ENCODE measurements at places on chromosomes 4 and X.

GRCh38 chrX:30615229-30615628 lies 37.7 kb upstream of the TASL start:
- DNase-seq: no peak

DNA sequence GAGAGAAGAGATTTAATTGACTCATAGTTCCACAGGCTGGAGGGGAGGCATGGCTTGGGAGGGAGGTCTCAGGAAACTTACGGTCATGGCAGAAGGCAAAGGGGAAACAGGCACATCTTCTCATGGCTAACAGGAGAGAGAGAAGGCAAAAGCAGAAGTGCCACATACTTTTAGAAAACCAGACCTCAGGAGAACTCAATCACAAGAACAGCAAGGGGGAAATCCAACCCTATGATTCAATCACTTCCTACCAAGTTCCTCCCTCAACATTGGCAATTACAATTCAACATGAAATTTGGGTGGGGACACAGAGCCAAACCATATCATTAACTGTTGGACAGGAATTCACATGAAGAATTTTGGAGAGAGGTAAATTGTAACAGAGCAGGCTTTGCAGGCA lies 485.3 kb upstream of the PITX2 start:
- DNase-seq: no peak

GRCh38 chr4:147994076-147994475 lies 262.2 kb downstream of the ARHGAP10 start:
- no peak for DNase-seq

GRCh38 chr4:7418131-7418943 lies 16.4 kb downstream of the PSAPL1 start:
- DNase-seq: no peak

DNA sequence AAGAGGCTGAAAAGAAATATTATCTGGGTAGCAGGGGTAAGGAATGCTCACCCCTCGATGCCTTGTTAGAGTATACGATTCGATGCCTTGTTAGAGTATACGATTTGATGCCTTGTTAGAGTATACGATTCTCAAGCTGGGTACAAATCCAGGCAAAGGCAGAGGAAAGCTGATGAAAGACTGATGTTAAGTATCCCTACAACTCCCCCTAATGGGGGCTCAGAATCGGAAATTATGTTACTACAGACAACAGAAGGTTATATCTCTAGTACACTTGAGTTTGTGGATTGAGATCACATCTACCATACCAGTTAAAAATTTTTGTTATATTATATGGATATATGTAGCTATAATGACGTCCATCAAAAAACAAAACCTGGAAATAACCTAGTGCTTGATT lies 4.8 kb downstream of the LRRC66 start:
- DNase-seq: no peak

- DNase-seq: no peak
These were observed 131.2 kb downstream of the HTR2C start for GRCh38 chrX:114715096-114715495.

- DNase-seq: no peak
These were observed 154.3 kb downstream of the CFAP299 start for GRCh38 chr4:80489798-80490197.

DNA sequence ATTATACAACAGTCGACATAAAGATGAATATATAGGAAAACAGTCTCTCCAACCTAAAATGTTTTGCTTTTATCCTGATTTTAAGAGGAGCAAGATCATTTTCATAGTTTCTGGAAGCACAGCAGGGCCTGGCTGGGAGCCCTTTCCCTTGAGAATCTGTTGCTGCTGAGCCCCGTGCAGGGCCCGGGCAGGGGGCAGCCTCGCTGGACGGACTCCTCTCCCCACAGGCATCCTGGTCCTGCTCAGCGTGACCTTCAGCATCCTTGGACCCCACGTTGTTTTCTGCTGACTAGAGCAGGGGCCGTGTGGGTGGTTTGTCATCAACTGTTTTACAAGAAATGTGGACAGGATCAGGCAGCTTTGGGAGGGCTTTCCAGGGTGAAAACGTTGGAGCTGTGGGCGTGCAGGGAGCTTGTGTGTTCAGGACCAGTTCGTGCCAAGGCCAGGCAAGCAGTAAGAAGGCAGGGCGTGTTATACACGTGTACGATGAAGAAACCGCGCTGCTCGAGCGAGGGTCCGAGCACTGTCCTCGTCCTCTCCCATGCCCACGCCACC lies 25.0 kb downstream of the CPZ start:
- no peak for DNase-seq

DNA sequence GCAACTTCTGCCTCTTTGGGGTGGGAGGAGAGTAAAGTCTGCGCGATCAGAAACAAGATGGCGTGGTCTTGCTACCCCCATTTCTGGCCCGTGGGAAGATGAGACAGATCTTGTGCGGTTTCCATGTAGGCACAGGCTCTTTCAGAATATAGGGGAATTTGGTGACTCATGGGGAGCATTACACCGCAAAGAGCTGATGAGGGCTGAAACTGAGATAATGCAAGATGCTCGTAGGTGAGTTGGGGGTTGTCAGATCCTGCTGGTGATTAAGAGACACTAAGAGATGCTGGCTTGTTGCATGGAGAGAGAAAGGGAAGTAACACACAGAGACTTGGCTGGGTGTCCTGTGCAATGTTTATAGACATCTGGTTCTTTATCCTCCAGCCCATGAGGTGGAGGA lies 1.5 kb downstream of the EVC start:
- DNase-seq: no peak

GRCh38 chr4:139145552-139145932 lies 31.5 kb downstream of the ELF2 start:
- DNase-seq: no peak

DNA sequence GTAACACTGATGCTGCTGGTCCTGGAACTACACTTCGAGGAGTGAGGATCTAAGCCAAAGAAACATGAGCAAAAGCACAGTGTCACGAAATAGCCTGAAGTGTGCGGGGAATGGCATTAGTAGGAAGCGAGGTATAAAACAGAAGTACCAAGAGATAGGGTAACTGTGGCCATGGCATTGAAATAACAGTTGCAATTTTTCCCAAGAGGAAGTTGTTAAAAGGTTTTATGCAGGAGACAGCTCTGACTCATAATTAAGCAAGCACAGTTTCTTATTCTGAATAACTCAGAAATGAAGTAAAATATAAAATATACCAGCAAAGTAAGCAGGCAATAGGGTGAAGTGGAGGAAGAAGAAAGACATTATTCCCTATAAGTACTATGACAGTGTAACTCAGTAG lies 90.3 kb upstream of the TMEM150C start:
- DNase-seq: no peak

DNA sequence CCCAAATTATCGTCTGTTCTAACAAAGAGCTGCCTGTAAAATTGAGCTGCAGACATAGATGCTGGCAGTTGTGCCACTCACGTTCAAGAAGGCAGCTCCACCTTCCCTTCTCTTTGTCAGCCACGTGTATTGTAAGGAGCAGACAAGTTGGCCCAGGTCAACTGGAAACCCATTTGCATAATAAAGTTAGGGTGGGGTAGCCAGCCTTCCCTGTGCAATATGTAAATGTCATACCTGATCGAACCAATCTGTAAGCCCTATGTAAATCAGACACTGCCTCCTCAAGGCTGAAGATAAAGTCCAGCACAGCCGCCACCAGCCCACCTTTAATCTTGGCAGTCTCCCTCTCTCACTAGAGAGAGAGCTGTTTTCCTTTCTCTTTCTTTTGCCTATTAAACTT lies 117.2 kb downstream of the TMEM144 start:
- no peak for DNase-seq

DNA sequence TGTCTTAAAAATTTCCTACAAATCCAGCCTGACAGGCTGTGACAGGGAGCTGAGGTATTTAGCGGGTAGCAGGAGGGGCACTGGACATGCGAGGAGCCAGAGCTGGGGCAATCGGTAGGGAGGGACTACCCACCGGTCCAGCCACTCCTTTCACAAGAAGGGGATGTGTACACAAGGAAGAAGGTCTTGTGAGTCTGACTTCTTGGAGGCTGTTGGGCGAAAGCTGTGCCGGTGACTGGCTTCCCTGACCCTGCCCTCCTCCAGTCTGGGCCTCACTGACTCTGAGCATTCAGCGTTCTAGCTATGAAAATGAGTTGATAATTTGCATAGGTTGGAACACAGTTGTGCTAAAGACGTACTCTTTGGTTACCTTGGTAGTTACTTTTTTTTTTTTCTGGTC lies 12.7 kb upstream of the CXCL8 start:
- no peak for DNase-seq

DNA sequence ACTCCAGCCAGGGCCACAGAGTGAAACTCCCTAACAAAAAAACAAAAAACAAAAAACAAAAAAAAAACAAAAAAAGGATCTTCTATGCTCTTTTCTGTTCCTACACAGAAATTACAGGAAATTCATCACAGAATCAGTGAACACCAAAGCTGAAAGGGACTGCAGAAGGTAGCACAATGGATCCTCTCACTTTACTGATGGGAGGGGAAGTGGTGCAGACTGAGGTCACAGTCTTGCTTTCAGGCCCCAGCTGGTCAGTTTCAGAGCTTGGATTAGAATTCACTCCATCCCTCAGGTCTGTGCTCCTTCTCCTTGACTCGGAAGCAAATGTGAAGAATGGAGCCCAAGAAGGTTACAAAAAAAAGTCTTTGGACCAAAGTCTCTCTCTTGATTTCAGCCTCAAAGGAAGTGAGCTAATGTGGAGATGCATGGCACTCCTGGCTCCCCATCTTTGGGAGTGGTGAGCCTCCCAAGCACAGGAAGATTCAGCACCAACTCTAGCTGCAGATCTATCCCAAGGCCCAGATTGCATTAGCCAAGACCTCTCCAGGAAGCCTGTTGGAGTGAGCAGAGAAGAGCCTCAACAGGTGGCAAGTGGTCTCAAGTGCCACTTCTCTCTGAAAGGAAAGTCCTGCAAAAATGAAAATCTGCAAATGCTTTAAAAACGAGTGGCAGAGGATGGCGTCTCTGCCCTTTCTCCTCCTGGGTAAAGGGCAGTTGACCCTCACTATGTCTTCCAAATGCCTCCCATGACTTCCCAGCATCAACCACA lies 176.0 kb downstream of the MAML3 start:
- DNase-seq: no peak

DNA sequence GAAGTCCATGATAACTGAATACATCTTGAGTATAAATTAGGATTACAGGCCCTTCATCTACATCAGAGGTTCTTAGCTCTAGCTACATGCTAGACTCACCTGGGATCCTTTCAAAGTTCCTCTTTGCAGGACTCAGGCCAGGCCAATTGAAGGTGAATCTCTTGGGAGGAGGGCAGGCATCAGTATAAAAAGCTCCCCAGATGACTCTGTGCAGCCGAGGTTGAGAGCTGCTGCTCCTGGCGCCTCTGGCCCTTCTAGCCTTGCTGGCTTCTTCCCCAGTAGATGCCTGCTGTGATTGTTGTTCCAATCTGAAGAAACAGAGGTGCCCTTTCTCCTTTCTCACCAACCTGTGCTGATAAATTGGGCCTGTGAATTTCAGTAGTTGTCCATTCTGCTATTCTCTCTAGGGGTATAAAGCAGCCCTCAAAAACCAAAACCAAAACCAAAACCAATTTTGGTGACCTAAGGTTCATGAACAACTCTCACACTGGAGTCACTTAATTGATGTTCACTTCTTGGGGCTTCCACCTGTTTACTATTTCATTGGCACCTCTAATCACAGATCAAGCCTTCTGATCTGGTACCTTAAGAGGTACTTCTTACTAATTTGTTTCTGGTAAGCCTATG lies 78.7 kb downstream of the SUPT20HL2 start:
- no peak for DNase-seq

DNA sequence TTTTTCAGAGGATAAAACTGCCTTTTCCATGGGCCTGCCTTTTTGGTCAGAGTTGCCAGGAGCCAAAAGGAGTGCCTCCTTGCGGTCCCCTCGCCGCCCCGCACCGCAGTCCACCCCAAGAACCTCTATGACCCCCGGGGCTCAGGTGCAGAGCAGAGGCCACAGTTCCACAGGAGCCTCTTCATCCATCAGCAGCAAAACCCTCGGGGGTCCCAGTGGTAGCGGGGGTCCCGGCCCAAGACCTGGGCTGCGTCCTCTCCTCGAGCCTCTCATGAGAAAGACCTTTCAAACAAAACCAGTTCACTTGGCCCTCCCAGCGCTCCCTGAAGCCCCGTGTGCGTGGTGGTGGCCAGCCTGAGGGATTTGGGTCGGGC lies 16.8 kb downstream of the ZFYVE28 start:
- no peak for DNase-seq

- no peak for DNase-seq
These were observed 595.6 kb downstream of the TRAM1L1 start for GRCh38 chr4:116489739-116490138.

DNA sequence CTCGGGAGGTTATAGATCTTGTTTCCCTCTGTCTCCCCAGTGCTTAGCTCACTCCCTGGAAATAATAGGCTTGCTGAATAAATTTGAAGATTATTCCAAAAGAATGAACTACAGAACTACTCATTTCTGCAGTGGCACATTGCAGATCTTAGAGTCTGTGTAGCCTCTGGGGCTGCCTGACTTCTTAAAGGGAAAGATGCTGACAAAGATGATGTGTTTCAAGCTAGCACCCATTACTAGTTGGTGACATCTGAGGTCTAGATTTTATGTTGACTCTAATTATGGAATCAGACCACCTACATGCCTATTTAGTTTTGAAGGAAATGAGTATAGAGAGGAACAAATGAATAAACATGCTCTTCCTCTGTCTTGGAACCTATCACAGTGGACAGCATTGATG lies 123.7 kb upstream of the KCNIP4 start:
- no peak for DNase-seq

GRCh38 chrX:107730298-107730655 lies 45.3 kb downstream of the TSC22D3 start:
- DNase-seq: no peak

- no peak for DNase-seq
These were observed 181.3 kb downstream of the NWD2 start for GRCh38 chr4:37425857-37426256.

DNA sequence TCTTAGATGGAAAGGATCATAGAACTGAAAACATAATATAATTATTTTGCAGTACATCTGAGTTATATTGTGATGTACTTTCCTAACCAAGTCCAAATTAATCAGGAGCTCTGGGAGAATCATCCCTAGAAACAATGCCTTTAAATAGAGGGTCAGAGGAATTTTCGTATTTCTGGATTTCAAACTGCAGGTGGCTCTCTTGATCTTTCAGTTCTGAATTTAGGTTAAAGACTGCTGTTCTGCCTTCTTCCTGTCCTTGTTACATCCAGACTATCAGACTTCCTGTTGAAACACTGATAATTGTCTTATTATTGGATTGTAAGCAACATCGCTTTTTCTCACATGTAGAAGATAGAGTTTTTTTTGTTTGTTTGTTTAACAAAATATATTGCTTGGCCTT lies 142.7 kb downstream of the RPA4 start:
- no peak for DNase-seq

GRCh38 chrX:72202792-72203401 lies 21.3 kb downstream of the PIN4 start:
- DNase-seq: no peak

GRCh38 chr4:40099010-40099409 lies 42.4 kb downstream of the N4BP2 start:
- DNase-seq: no peak

Measured in T-helper 22 cell (primary cell).